ENCODE measurements at places on chromosomes 12 and 14. TPM values are rescaled to one million over a fixed set of nuclear protein-coding genes. Genes with fewer than 3 reads are reported as not detected.
A peak's percentile ranks its signal among the peaks of the same experiment; 100 is the strongest.

DNA sequence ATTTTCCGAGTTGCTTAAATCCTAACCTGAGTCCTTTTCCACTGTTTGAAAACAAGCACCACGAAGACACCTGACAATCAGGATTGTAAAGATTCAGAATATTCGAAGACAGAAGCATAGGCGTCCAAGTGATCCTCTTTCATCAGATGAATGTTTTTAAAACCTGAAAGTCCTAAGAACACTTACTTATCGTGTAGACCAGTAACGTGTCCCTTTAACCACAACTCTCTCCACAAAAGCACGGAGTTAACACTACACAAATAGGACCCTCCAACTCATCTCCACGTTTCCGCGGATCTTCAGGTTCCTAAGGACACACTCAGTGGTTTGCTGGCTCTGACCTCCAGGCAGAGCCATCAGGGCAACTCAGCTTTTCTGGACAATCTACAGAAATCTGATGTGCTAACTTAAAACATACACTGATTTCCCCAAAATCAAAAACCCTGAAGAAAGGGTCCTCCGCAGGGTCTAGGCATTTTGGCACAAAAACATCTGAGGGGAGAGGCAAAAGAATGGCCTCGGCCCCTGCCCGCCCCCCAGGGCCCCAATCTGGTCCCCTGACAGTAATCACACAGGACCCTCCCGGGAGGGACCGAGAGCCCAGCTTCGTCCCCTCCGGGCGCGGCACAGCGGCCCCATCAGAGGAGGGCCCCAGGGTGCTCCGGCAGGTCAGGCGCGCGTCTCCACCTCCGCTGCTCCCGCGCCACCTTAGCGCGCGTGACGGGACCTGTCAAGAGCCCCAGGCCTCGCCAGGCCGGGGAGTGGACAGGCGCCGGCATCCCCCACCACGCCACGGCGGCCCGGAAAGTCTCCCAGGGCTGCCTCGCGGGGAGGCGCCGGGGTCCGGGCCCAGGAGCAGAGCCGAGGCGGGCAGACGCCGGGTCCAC lies 925 bp downstream of the DICER1 start:
- no peak for DNase-seq

- DNase-seq = no peak
Observed at GRCh38 chr14:33700052-33700451, 250.8 kb downstream of the EGLN3 start.

DNA sequence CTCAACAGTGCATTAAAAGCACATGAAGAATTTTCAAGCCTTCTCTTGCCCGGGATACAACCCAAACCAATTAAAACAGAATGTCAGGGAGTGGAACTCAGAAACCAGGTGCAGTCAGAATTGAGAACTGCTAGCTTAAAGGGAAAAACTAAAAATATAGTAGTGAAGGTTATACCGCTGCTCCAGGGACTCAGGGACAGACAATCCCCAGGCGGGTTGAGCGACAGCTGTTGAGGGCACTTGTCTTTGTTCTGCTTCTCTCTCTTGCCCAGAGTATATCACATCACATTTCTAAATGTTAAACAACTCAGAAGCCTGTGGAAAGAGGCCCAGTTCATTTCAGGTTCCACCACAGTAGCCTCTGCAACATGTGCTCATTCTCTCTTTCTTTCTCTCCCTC lies 93.1 kb downstream of the SLC5A8 start:
- DNase-seq = no peak

DNA sequence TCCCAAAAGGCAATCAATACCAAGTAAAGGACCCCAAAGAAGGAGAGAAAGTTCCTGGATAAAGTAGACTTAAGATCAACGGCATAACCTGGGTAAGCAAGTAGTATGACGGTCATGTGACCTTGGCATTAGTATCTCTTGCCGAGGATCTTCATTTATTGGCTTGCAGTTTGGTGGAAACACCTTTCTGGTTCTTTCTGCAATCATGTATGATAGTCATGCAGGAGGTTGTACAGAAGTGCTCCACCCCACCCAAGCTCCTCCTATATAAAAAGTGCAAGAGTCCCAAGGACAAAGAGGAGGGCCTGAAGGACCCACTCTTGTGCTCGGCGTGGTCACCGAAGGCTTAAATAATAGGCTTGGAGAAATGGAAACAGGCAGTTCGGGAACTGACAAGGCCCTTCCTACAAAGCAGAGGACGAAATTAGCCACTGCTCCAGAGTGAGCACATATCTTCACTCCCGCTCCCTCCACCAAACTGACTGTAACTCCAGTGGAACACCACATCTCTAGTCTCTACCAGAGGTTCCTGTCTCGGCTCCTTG lies 750 bp downstream of the CS start:
- no peak for DNase-seq

- DNase-seq = no peak
Observed at GRCh38 chr12:29451888-29452287, 45.6 kb downstream of the OVCH1 start.

DNA sequence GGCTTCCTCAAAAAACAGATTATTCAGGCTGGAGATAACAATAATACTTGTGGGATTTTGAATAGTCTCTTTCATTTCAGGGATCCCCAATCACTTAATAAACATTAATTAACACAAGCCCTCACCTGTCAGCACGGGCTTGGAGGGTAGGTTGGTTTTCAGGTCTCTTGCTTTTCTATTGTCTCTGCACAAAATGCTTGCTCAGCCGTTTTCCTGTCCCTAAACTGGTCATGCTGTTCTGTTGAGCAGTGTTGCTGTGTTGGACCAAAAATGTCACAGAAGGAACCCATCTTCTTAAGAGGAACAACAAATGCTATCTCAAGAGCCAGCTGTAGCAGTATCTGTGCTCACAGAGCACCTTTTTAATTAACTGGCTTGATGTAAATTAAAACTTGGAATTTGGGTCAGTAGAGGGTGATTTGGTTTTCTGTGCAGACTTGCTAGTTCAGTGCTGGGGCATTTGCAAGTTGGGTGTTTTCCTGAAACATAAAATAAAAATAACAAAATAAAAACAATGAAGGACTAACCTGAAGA lies 231.8 kb upstream of the CRY1 start:
- DNase-seq = no peak

DNA sequence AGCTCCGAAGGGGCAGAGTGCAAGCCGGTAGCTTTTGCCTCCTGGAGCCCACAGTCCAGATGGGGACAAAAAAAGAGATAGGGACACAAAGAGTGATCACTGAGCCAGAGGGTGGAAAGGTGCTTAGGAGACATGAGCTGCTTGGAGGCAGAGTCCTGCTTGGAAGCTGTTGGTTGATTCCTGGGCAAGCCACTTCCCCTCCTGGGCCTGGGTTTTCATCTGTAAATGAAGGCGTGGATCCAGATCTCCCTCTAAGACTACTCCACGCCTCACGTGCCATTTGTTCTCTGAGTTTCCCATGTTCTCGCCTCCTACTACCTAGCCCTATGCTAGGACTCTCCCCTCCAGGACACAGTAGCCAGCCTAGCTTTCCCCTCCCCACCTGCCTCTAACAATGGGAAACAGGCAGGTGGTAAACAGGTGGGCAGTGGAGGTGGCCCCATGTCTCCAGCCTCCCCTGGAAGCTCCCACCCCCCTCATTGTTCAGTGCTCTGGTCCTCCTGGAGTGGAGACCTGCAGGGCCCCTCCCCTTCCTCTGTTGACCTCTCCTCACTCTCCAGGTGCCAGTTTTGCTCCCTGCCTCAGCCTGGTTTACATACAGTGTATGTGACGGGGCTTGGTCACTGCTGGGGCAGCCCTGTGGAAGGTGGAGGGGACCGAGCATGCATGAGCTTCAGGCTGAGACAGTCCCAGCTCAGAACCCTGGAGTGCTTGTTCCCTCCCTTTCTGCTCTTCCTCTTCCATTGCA lies 3.8 kb downstream of the SERPINA3 start:
- no peak for DNase-seq

DNA sequence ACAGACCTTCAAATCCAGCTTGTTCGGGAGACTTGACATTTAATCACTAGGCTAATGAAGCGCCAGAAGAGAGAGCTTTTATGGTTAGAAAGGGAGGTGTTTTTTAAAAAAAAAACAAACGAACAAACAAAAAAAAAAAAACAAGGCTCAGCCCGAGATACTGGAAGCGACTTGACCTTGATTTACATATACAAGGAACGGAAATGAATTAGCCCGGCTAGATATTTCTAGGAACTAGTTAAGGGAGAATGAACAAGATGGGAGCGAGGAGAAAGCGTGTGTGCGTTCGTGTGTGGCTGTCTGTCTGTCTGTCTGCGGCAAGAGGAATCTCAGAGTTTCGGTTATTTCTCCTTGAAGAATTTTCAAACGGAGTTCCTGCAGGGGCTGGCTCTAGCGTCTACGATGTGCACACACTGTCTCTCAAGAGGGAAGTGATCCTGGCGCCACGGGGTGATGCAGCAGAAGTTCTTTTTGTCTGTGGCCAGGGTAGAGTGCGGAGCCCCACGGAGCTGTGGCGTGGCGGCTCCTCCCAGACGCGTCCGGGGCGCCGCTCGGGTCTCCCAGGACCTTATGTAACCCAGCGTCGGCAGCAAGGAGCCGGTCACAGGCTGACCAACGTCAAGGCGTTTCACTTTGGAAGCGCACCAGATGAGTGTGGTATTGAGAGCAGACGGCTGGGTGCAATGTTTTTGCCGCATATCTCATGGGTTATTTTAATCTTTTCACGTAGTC lies 18.8 kb downstream of the SOCS2 start:
- DNase-seq = peak; percentile 17

- no peak for DNase-seq
Observed at GRCh38 chr14:74085828-74086227, 1.1 kb downstream of the LIN52 start.

The LRTM2 gene
- not detected for total RNA-seq

The CLEC4D gene
- total RNA-seq = not detected

The RACGAP1 gene
- total RNA-seq = 20.1 TPM

The MYO1H gene
- 0.62 TPM for total RNA-seq
